Stimulated activated CD4-positive, alpha-beta T cell treated with anti-CD3 and anti-CD28 coated beads, Interleukin-12 subunit alpha, Interleukin-12 subunit beta, amount 100 ng/mL, for 24 hours (primary cell): ENCODE measurements at places on chromosomes 12 and 14.
A peak's percentile ranks its signal among the peaks of the same experiment; 100 is the strongest.

GRCh38 chr12:66405395-66405794 lies 103.1 kb downstream of the HELB start:
- DNase-seq = no peak

- no peak for DNase-seq
These were observed 182.9 kb downstream of the NOVA1 start for GRCh38 chr14:26414926-26415325.

DNA sequence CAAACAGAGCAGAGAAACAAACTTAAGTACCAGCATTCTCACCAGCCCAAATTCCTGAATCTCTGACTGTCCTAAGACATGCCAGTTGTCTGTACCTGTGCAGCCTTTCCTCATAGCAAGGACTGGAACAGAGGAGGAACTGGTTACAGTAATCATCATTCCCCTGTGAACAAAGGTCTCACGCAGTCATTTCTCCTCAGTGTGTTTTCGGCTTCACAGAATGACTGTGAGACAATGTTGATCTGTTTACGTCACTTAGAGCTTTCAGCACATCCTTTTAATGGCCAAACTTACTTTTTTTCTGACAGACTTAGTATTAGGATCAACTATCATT lies 169.0 kb downstream of the FBXL14 start:
- no peak for DNase-seq

GRCh38 chr12:110062241-110062640 lies 13.9 kb upstream of the C12orf76 start:
- no peak for DNase-seq

DNA sequence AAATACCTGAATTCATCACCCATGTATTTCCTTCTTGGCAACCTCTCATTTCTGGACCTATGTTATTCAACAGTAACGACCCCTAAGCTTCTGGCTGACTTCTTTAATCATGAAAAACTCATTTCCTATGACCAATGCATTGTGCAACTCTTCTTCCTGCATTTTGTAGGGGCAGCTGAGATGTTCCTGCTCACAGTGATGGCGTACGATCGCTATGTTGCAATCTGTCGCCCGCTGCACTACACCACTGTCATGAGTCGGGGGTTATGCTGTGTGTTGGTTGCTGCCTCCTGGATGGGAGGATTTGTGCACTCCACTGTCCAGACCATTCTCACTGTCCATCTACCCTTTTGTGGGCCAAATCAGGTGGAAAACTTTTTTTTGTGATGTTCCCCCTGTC lies 356 bp downstream of the OR4Q2 start:
- DNase-seq = no peak

GRCh38 chr12:3186546-3187215 lies 109.5 kb downstream of the TSPAN9 start:
- DNase-seq = no peak

GRCh38 chr14:70704960-70705359 lies 63.2 kb downstream of the TTC9 start:
- no peak for DNase-seq

DNA sequence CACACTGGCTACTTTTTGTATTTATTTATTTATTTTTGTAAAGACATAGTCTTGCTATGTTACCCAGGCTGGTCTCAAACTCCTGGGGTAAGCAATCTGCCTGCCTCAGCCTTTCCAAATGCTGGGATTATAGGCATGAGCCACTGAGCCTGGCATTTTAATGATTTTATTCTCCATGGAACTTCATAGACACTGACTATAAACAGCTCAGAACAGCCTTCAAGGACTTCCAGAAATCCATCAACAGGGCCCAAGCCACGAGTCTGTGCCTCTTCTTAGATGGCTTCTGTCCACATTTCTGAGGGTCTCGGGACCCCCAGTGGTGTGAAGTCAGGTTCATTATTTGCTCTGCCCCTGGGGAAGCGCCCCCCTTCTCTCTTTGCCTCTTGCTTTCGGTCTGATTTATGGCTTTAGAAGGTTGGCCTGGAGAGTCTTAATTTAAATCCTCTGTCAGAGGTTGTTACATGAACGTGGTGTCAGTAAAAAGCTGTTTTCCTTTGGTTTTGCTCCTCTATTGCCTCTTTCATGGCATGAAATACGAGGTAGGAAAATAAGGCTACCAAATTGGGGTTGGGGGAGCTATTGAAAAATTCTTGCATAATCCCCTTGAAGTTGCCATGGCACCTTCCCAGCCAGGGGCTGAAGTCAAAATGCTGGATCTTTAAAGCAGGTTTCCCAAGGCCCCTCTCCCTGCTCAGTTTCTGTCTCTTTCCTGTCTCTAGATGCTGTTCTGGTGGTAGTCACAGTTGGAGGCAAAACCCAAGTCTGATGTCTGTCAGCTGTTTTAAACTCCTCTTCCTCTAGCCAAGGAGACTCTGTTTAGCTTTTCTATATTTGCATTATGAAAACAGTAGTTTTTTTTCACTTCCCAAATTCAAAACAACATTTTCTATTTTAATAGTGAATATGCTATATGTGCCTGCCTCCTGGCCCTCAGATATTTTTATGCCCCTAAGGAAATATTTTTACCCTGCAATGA lies 129.4 kb downstream of the SMOC1 start:
- no peak for DNase-seq

DNA sequence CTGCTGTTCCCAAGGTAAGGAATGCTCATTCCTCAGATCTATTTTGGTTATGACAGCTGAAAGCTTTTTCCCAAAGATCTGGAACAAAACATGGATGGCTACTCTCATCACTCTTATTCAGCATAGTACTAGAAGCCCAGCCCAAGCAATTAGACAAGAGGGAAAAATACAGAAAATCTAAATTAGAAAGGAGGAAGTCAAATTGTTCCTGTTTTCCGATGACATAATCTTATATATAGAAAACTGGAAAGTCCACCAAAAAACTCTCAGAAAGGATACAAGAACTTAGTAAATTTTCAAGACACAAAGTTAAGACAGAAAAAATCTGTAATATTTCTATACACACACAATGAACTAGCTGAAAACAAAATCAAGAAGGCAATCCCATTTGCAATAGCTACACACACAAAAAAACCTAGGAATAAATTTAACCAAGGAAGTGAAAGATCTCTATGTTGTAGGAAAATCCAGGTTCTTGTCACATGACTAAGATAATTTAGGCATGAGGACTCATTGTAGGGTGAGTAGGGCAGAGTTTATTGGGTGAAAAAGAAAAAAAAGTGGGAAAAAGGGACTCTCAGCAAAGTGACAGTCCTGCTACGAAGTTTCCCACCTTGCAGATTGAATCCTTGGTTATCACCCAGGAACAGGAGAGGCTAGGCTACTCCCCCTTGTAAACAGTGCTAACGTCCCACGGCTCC lies 28.6 kb upstream of the KLRB1 start:
- no peak for DNase-seq

- DNase-seq = no peak
These were observed 8.4 kb upstream of the MLEC start for GRCh38 chr12:120678572-120678971.

GRCh38 chr12:71441836-71442566 lies 2.4 kb downstream of the LGR5 start:
- no peak for DNase-seq

GRCh38 chr12:5294274-5295070 lies 137.4 kb upstream of the NTF3 start:
- DNase-seq = no peak

DNA sequence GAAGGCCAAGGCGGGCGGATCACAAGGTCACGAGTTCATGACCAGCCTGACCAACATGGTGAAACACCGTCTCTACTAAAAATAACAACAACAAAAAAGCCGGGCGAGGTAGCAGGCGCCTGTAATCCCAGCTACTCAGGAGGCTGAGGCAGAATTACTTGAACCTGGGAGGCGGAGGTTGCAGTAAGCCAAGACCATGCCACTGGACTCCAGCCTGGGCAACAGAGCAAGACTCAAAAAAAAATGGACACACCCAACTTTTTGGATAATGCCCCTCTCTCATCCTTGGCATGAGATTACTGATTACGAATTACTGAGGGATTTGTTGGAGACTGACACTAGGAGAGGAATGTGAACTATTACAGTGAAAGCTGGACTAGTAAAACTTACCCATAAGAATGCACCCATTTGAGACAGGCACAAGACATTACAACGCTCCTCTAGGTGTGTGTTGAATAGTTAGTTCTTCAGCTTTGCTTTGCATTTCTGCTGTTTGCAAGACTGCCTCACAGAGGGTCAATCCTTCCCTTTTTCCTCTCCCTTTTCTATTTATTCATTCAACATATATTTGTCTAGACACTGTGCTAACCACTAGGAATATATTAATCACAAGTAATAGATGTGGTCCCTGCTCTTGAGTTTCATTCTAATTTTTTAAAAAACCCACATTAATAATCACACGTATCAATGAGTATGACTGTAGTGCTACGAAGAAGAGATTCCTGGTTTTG lies 46.0 kb upstream of the OR5AU1 start:
- no peak for DNase-seq

DNA sequence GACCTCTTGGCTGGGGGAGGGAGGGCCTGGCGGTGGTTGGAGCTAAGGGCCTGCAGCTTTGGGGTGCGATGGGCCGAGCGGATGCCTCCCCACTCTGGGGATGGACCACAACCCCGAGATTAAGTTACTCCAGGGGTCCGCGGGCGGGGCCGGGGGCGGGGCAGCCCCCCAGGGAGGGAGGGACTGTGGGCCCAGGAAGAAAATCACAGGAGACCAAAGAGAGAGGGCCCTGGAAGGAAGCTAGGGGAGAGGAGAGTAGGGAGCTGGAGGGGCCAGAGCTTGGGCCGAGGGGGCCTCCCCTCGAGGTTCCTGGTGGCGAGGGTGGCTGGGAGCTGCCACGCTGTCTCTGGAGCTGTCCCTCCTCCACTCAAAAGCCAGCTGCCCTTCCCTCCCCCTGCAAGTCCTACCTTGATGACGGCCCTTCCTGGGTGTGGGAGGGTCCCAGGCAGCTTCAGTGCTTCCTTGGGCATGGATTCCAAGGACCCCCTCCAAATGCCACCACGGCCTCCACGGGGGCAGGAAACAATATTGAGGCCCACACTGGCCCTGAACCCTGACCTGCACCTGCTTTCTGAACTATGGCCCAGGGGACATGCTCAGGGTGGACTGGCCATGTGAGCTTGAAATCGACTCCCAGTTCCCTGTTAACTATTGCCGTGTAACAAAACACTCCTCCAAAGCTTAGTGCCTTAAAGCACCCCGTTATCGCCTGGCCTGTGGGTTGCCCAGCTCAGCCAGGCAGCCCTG lies 610 bp upstream of the NUDT14 start:
- no peak for DNase-seq

GRCh38 chr12:52829986-52830770 lies 3.9 kb downstream of the KRT79 start:
- no peak for DNase-seq

DNA sequence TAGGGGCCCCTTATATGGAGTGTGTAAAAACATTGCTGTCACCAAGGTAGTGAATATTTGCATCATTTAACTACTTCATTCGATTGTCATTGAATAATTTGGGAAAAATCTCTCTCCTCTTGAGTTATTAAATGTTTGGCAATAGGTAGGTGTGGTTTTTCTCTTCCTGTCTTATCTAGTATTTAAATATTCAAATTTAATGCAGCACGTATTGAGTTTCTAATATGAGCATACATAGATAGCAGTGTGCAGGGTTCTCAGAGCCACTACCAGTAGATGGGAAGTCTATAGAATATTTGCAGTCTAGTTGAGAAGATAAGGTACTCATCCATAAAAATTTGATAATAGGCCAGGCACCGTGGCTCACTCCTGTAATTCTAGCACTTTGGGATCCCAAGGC lies 16.7 kb downstream of the PALS1 start:
- no peak for DNase-seq

DNA sequence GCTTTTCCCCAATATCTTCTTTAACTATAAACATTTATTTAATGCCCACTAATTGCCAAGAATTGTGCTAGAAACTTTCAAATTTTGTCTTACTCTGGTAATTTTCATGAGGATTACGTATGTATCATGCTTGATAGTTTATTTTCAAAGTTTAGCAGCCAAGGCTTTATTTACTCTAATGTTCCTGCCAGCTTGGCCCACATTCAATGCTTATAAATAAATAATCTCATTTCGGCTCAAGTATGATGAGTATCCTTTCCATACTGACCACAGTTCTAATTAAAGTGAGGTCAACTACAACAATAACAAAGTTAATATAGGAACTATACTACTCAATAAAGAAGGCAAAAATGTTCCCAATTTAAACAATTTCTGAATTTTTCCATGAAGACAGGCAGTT lies 259.2 kb downstream of the MED13L start:
- no peak for DNase-seq

GRCh38 chr12:57410534-57410933 lies 20.3 kb downstream of the R3HDM2 start:
- no peak for DNase-seq

DNA sequence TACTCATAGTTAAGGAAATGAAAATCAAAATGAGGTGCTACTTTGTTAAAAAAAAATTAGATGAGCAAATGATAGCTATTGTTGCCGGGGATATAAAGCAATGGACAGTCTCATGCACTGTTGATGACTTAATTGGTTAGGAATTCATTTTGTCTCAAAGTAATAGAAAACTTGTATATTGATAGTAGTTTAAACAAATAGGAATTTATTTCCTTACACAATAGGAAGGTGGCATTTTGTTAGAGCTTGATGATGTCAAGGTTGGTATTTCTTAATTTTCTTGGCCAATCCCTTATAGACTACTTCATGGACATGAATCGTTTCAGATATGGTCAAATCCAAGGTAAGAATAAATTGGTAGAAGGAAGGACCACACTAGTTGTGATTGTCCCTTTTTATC lies 7.8 kb downstream of the PRPF39 start:
- no peak for DNase-seq

- DNase-seq = peak; percentile 45
These were observed 65.3 kb downstream of the IFT43 start for GRCh38 chr14:76050797-76051392.

DNA sequence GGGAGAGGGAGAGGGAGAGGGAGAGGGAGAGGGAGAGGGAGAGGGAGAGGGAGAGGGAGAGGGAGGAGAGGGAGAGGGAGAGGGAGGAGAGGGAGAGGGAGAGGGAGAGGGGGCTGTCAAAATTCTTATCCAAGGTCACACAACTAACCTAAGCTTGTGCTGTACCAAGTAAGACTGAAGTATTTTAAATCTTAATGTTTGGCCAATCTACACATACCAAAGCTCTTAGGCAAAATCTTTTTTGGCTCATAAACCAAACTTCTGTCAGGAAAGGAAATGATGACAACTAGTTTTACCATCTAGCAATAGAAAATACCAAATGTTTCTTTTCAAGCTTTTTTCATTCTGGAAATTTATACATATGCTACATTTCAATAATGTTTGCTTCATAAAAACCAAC lies 33.8 kb downstream of the CCDC38 start:
- no peak for DNase-seq

GRCh38 chr12:9034095-9034494 lies 44.7 kb downstream of the KLRG1 start:
- DNase-seq = no peak

DNA sequence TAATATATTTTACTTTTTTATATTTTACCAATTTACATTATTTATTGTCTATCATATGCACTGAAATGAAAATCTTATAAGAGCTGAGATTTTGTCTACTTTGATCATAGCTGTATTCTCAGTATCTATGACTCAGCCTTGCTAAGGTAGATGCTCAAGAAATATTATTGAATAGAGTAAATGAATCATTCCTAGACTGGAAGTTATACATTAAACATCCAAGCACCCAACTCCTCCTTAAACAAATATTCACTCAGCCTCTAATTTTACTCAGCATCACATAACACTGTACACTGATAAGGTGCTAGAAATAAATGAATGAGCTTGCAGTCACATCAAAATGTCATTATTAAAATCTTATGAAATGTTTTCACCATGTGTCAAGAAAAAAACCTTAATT lies 1424.9 kb downstream of the LRFN5 start:
- DNase-seq = no peak
